ENCODE measurements at places on chromosomes 12 and 14.

DNA sequence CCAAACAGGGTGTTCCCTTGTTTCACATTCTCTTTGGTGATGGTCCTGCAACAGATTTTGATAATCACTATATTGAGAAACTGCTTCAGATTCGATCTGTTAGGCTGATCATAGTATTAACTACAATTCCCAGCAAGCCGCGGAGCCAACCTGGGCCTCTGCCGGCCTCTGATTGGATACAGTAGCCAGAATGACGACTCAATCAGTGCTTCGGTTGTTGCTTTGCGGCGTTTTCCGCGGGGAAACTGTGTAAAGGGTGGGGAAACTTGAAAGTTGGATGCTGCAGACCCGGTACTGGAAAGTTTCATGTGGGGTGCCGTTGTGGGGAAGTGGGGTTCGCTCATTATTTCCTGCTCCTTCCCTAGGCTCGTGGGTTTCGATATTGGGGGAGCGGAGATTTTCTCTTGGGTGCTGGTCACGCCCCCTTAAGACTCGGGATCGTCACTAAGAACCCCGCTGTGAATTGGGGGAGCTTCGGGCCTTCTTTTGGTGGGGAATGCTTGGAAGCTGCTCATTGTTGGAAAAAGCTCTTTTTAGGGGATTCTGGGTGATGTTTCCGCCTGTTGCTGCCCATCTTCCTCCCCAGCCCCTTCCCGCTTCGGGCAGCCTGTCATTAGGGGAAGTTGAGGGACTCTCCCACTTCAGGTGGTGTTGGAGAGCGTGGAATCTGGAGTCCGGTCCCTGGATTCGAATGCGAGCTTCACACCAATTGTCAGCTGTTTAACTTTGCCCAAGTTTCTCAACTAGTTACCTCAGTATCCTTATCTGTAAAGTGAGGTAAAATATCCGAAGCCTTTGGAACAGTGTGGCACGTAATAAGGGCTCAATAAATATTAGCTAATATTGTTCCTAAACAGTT is at the start of gene RAD51B:
Gene RAD51B (plus strand): TSS at position 217 of the 859 bp plus-strand sequence.
- DNase-seq = peak; percentile 59

GRCh38 chr12:31732926-31733548 is 4.2 kb upstream of the AMN1 start:
- DNase-seq = no peak

DNA sequence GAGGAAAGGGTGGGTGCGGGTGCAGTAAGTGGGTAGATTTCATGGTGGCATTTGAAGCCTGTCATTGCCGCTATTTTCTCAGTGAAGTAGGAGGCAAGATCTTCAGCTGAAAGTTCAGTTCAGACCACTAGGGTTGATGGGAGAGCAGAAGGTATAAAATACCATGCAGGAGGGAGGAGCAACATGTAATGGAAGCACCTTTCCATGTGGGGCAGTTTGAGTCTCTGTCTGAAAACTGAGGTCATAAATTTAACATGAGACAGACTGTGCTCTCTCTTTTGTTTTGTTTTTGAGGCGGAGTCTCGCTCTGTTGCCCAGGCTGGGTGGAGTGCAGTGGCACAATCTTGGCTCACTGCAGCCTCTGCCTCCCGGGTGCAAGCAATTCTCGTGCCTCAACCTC is 22.7 kb downstream of the LRRC74A start:
- no peak for DNase-seq

DNA sequence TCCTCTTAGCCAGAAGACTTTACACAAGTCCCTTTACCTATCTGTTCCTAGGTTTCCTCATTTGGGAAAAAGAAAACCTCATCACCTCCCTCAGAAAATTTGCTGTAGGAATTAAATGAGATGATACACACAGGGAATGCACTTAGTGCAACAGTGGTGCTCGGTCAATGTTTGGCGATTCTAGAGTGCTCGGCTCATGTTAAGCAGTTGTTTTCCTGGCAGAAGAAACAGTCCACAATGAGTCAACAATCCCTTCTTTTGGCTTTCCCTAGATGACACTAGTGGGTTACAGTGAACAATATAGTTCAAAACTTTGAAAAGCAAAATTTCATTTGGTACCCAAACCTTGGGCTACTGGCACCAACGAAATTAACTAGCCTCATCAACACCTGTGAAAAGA is 3.9 kb upstream of the TMEM233 start:
- no peak for DNase-seq

- no peak for DNase-seq
Measured at GRCh38 chr12:114784526-114784925, 100.6 kb upstream of the TBX3 start.

- DNase-seq = no peak
Measured at GRCh38 chr12:106740818-106741217, 33.7 kb upstream of the RIC8B start.

- no peak for DNase-seq
Measured at GRCh38 chr12:4849115-4849541, 60.6 kb upstream of the KCNA1 start.

DNA sequence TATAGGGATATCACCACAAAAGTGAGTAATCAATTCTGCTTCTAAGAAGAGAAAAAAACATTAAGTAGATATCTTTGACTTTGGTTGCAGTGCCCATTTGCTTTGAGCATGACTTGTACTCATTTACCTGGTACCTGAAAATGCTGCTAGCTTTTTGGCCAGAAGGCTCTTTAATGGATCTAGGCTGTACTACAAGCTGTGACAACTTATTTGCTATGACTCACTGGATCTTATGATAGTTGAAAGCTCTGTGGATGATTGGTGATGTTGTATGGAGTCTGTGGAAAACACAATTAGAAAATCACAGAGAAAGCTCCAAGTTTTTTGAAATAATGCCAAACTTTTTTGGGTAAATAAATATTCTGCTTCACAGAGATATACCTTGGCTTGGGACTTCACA is 960.9 kb upstream of the FBXO33 start:
- no peak for DNase-seq

GRCh38 chr14:68047906-68048305 is 228.3 kb downstream of the RAD51B start:
- no peak for DNase-seq
